Chondrocyte (in vitro differentiated cells): ENCODE measurements at places on chromosomes 1 and 21.

DNA sequence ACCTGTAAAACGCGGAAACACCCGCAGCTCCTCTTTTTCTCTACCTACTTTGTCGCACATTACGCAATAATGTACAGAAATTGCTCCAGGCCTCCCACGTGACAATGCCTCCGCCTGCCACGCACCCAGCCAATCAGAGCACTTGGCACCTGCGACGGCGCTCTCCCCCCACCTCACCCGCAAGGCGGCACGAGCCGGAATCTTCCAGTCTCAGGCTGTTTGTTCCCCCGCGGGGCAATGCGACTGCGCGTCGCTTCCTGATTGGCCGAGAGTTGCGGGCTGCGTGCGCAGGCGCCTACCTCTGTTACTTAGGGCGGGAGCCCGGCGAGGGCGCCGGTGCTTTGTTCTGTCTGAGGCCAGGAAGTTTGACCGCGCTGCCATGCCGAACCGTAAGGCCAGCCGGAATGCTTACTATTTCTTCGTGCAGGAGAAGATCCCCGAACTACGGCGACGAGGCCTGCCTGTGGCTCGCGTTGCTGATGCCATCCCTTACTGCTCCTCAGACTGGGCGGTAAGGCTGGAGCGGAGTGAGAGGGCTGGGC is at the start of gene MAEL:
Gene MAEL (plus strand): TSS at position 307 of the 542 bp plus-strand sequence. CDS start 73 bp downstream, at position 380.
- DNase-seq: no peak

DNA sequence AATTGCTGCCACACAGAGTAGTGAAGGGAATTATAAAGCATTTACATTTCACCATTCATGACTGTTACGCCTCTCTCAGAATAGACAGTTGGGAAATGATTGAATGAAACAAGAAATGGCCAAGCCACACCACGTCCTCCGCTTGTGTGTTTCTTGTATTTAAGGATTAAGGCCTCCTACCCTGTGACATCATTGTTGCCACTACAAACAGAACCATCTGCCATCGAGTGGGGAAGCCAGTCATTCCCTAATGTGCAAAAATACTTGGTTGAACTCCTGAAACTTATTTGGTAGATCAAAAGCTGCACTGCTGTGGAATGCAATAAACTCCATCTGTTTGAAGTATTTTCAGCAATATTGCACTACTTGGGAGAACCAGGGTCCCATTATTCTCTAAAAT is 99.0 kb upstream of the C1orf105 start:
- no peak for DNase-seq

GRCh38 chr1:37628026-37628556 is 6.6 kb downstream of the RSPO1 start:
- no peak for DNase-seq

- no peak for DNase-seq
Observed at GRCh38 chr1:8481650-8482380, 163.9 kb downstream of the SLC45A1 start.

DNA sequence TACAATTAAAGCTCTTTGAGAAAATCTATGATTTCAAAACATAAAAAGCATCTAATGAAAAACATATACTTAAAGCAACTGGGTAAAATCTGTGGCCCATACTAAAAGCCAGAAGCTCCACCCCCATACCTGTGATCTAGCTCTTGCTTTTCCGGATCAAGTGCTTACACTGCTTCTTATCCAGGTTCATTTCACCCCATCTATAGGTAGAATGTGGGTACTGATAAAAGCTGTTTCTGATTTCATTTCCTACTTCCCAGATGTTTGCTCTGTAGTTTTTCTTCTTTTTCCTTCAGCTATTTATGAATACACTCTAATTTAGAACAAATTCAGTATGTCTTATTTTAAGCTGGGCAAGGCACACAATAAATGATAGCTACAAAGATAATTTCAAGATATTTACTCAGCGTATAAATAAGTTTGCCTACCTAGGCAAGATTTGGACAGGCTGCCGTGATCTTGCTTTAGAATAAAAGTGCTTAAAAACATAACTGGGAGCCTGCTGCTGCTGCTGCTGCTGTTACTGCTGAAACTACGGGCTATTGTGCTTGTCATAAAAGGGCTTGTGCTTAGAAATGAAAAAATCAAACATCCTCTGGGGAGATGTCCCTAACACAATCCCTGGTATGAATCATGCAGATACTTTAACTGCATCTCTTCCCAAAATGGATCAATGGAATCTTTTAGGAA is 2.1 kb downstream of the SIPA1L2 start:
- DNase-seq: no peak

GRCh38 chr1:188056011-188056410 is 1227.3 kb downstream of the PLA2G4A start:
- no peak for DNase-seq

DNA sequence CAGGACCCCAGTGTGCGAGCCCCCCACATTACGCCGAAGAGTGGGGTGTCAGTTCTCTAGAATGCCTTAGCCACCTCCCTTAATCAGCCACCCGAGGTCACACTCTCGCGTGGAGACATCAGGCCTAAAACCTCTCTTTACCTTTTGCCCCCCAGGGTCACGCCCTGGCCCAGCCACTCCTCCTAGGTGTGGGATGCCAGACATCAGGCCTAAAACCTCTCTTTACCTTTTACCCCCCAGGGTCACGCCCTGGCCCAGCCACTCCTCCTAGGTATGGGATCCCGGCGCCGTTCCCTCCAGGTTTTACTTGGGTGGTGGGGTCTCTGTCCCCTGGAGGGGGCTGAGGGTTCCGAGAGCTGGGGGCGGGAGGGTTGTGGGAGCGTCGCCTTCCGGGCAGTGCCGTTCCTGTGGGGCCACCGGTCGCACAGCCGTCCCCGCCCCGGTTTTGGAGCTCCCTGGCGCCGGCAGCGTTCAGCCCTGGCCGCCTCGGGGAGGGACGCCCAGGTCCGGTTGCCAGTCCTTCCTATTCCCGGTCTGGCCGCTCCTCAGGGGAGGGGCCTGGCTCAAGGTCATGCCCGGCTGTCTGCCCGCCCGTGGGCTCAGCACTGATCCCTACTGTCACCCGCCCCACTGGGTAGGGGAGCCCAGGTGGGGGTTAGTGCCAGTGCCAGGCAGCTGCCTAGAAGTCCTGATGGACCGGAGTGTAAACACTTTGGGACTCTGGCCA is 882 bp downstream of the VPS13D start:
- no peak for DNase-seq

DNA sequence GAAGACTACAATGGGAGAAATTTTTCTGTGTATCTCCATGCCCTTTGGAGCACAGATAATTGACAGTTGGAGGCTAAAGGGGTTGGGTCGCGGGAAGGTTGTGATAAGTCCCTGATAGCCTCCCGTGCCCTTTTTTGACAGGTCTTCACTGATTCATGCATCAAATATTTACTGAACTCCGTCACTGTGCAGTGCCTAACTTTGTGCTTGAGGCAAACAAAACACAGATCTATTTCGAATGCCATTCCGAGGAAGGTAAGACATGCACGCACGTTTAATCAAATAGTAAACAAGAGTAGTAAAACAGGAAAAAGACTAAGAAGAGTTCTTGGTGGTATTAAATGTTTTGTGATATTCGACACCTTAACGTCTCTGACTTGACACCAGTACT is 494 bp upstream of the PIP5K1A start:
- no peak for DNase-seq

- no peak for DNase-seq
Observed at GRCh38 chr21:43352568-43353281, 74.2 kb downstream of the SIK1 start.

GRCh38 chr1:230849451-230850224 is 18.7 kb downstream of the C1orf198 start:
- DNase-seq: no peak

DNA sequence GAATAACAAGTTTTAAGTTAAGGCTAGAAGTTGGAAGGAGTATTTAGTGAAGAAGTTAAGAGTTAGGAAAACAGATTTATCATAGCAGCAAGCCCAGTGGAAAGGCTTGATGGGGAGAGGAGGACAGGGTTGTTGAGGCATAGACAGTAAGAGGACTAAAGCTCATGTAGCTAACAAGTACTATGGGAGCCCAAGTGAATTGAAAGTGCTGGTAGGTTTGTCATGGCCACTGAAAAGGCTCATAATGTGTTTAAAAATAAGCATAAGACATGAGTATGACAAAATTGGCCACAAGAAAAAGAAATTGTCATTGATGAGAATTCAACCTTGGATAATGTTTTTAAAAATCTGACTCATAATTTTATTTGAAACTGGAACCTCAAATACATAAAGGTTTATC is 49.2 kb upstream of the CRB1 start:
- no peak for DNase-seq

DNA sequence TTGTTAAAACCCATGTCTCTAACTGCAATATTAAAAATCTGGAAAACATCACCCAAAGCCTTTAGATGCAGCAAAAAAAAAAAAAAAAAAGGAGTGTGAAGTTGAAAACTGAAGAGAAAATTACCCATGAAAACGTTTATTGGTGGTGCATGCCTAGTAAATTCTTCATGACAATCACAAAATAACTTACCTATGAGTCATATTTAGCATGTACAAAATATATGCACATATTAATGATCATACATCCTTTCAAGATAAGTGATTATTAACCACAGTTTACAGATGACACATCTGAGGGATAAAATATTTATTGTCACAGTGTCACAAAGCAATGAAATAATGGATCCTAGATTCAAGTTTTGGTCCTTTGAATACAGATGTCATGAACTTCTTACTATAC is 505.2 kb upstream of the NR5A2 start:
- DNase-seq: no peak

DNA sequence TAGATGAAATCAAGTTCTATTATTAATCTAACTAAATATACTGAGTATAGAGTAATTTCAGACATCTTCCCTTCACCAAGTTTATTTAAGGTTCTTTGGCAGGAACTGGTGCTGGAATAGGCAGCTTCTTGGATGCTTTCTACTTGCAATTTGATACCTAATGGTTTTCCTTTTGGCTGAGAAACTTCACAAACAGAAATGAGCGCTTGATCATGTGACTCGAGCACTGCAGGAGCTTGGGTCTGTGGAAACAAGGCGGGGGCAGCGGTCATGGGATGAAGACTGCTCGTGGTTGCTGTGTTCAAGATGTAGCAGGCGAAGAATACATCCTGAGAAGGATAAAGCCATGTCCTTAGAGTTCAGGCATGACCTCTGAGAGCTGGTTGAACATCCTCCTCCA is 136.8 kb downstream of the PTPRC start:
- no peak for DNase-seq

DNA sequence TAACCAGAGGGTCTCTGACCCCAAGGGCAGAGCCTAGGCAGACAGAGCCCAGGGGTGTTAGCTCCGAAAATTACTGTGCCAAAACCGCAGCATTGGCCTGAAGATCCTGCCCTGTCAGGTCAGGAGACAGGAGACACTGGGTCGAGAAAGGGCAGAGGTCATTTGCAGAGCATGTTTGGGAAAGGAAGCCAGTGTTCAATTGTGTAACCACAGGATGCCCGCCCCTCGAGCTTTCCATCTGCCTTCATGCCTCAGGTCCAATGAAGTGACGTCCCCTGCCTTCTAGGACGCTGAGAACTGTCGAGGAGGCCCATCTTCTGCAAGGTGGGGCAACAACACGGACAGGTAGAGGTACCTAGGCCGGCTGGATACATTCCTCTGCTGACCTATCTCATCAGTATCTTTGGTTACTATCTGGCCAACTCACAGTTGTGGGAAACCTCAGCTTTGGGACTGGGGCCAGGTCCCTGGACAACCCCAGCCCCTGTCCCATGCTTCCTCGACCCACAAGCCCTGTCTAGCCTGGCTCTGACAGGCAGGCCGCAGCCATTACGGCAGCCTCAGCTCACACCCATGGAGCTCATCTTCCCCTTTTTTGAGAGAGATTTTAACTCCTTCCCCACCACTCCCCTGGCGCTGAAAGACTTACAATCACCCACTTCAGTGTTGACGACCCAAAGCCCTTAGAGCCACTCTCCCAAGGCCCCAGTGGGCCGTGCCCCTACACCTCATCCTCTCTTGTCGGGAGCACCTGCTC is 1.3 kb downstream of the ARL8A start:
- no peak for DNase-seq
